Breast epithelium (tissue), 4 donors: ENCODE measurements at places on chromosomes 4 and X. TPM values are rescaled to one million over a fixed set of nuclear protein-coding genes. Genes with fewer than 3 reads are reported as not detected.

GRCh38 chr4:127486248-127486647, 146.5 kb upstream of the INTU start:
- H3K36me3 ChIP-seq: no peaks in the 10 kb centered on the region
- no peak overlapping the region for H3K27ac ChIP-seq
- no peak overlapping the region for H3K4me3 ChIP-seq
- H3K27me3 ChIP-seq: no peaks in the 10 kb centered on the region

GRCh38 chrX:149910178-149910695, 19.1 kb upstream of the HSFX4 start:
- H3K36me3 ChIP-seq: no peaks in the 10 kb centered on the region
- no peaks in the 10 kb centered on the region for H3K27me3 ChIP-seq
- no peak for DNase-seq
- H3K4me3 ChIP-seq: no peak overlapping the region
- H3K27ac ChIP-seq: no peak overlapping the region
- no peaks in the 10 kb centered on the region for H3K4me1 ChIP-seq

- H3K4me1 ChIP-seq: no peaks in the 10 kb centered on the region
- H3K36me3 ChIP-seq: no peaks in the 10 kb centered on the region
- H3K4me3 ChIP-seq: peak overlapping the region; percentile 38
These were observed 53.2 kb downstream of the PPM1K start for GRCh38 chr4:88230969-88231771.

GRCh38 chr4:75685546-75686189, 12.5 kb upstream of the G3BP2 start:
- H3K36me3 ChIP-seq: no peaks in the 10 kb centered on the region
- H3K4me3 ChIP-seq: no peak overlapping the region
- no peaks in the 10 kb centered on the region for H3K27me3 ChIP-seq
- H3K4me1 ChIP-seq: no peaks in the 10 kb centered on the region
- no peak for DNase-seq

- no peaks in the 10 kb centered on the region for H3K36me3 ChIP-seq
- H3K27ac ChIP-seq: no peak overlapping the region
- no peak for DNase-seq
- no peaks in the 10 kb centered on the region for H3K4me1 ChIP-seq
- H3K4me3 ChIP-seq: no peak overlapping the region
These were observed 322.4 kb downstream of the CCSER1 start for GRCh38 chr4:90449626-90450025.

Gene EDNRA
- 11.1 TPM for total RNA-seq

Gene SHROOM4
- 13.8 TPM for total RNA-seq

Gene TLR6
- 7.6 TPM for total RNA-seq

Gene P2RY10
- 0.98 TPM for total RNA-seq

Gene GJB1
- 1.8 TPM for total RNA-seq
